A549 treated with dexamethasone at 1 μM for 4 hours (cell line): ENCODE measurements at places on chromosomes 2 and 18. TPM values are rescaled to one million over a fixed set of nuclear protein-coding genes. Genes with fewer than 3 reads are reported as not detected.

NIF3L1 gene
- total RNA-seq: 37.2 to 38.5 TPM (median 37.6 TPM) in 5 replicates

RRM2 gene
- 178 to 256 TPM (median 244 TPM) in 5 replicates for total RNA-seq

LYG2 gene
- not detected in 5 replicates for total RNA-seq

SULT1C4 gene
- total RNA-seq: not detected in 5 replicates

TPO gene
- total RNA-seq: 0.12 to 0.20 TPM (median 0.17 TPM) in 4 of 5 replicates, not detected in the other

PARD3B gene
- total RNA-seq: 0.52 to 1.4 TPM (median 0.90 TPM) in 5 replicates

PRKAG3 gene
- 0.04 TPM in 1 of 5 replicates, not detected in the others for total RNA-seq

ERLEC1 gene
- 53.3 to 64.0 TPM (median 59.8 TPM) in 5 replicates for total RNA-seq

NEB gene
- total RNA-seq: 0.18 to 0.49 TPM (median 0.35 TPM) in 5 replicates

DGUOK gene
- 153 to 175 TPM (median 158 TPM) in 5 replicates for total RNA-seq

EPG5 gene
- total RNA-seq: 3.3 to 4.9 TPM (median 4.1 TPM) in 5 replicates

SRD5A2 gene
- 0.02 to 0.05 TPM (median 0.02 TPM) in 5 replicates for total RNA-seq

SMAD7 gene
- 22.5 to 25.0 TPM (median 24.2 TPM) in 5 replicates for total RNA-seq

ARHGAP15 gene
- 0.14 TPM in 1 of 5 replicates, not detected in the others for total RNA-seq

TXNDC2 gene
- total RNA-seq: 0.07 to 0.17 TPM (median 0.11 TPM) in 5 replicates

CLHC1 gene
- 1.0 to 2.4 TPM (median 2.2 TPM) in 5 replicates for total RNA-seq

PDE11A gene
- total RNA-seq: 0.21 to 0.52 TPM (median 0.42 TPM) in 5 replicates

ZAP70 gene
- total RNA-seq: 0.09 to 0.19 TPM in 2 of 5 replicates, not detected in the others

LHCGR gene
- not detected in 5 replicates for total RNA-seq

FNDC4 gene
- total RNA-seq: 3.8 to 5.3 TPM (median 4.5 TPM) in 5 replicates

TUBB6 gene
- 187 to 231 TPM (median 203 TPM) in 5 replicates for total RNA-seq

ELOA2 gene
- not detected in 5 replicates for total RNA-seq

DCDC2C gene
- total RNA-seq: 0.26 to 0.67 TPM (median 0.28 TPM) in 5 replicates

COX5B gene
- 254 to 291 TPM (median 280 TPM) in 5 replicates for total RNA-seq

LRRTM1 gene
- total RNA-seq: not detected in 5 replicates

ITGB6 gene
- total RNA-seq: 0.35 to 1.2 TPM (median 0.60 TPM) in 5 replicates

MOCOS gene
- total RNA-seq: 2.7 to 4.9 TPM (median 3.6 TPM) in 5 replicates

INO80C gene
- total RNA-seq: 24.5 to 27.9 TPM (median 25.4 TPM) in 5 replicates

AFF3 gene
- 0.02 to 0.08 TPM (median 0.05 TPM) in 5 replicates for total RNA-seq

SPOPL gene
- 5.5 to 10.8 TPM (median 9.0 TPM) in 5 replicates for total RNA-seq

CHST9 gene
- 0.01 TPM in 1 of 5 replicates, not detected in the others for total RNA-seq

B4GALT6 gene
- total RNA-seq: 5.3 to 8.0 TPM (median 7.1 TPM) in 5 replicates

PASK gene
- 5.1 to 7.5 TPM (median 7.0 TPM) in 5 replicates for total RNA-seq

OR6B2 gene
- total RNA-seq: not detected in 5 replicates

AUP1 gene
- total RNA-seq: 176 to 254 TPM (median 231 TPM) in 5 replicates

GREB1 gene
- total RNA-seq: 2.5 to 3.9 TPM (median 3.3 TPM) in 5 replicates

C1GALT1C1L gene
- total RNA-seq: 2.1 to 2.4 TPM (median 2.3 TPM) in 5 replicates

GULP1 gene
- 27.3 to 35.2 TPM (median 32.9 TPM) in 5 replicates for total RNA-seq
